ENCODE measurements at places on chromosomes 7 and 10.

DNA sequence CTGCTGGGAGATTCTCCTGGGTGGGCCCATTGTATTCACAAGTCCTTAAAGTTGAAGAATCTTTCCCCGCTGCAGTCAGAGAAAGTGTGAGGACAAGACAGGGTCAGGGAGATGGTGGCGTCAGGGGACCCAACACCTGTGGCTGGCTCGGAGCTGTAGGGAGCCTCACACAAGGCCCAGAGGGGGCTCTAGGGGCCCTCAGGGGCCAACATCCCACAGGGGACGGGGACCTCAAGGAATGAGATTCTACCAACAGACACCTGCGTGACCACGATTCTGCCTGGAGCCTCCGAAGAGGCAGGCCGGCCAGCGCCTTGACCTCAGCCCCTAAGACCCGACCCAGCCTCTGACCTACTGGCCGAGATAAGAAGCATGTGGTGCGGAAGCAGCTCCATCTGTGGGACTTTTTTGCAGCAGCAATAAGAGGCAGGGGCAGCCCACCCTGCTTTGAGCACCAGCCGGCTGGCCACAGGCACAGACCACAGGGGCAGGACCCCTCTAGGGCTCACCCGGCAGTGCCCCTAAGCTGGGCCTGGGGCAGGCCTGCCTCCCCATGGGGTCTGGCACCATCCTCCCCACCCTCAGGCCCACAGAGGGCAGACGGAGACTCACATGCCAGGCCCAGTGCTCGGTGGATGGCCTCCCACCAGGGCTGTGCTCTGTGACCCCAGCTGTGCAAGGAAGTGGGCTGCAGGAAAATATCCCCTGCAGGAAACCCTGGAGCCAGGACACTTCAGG, 13.2 kb downstream of the RASGEF1A start:
- DNase-seq, result no peak

GRCh38 chr10:33617381-33618080, 283.1 kb upstream of the NRP1 start:
- DNase-seq, result no peak

GRCh38 chr7:131040467-131040932, 287.2 kb upstream of the MKLN1 start:
- peak; percentile 86 for DNase-seq

- no peak for DNase-seq
Observed at GRCh38 chr7:138127996-138128395, 51.7 kb downstream of the AKR1D1 start.

DNA sequence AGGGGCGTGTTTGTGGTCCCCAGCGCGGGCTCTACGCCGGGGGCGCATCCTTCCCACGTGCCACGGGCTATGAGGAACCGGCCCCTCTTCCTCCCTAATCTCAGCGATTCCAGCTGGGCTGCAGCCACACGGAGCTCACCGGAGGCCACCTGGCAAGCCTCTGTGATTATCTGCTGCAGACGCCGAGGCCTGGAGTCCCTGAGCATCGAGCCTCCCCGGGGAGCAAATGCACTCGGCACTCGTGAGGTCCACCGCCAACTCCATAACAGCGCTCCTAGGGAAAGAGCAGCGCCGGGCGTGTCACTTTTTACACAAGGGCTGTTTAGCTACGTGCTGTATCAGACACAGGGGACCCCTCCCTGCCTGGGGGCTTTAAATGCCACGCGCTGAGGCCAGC, 101.2 kb downstream of the DYNC2I1 start:
- DNase-seq, result no peak

- no peak for DNase-seq
Observed at GRCh38 chr10:78442836-78443550, 409.3 kb downstream of the RPS24 start.

- DNase-seq, result no peak
Observed at GRCh38 chr10:121288864-121289661, 309.2 kb downstream of the FGFR2 start.

DNA sequence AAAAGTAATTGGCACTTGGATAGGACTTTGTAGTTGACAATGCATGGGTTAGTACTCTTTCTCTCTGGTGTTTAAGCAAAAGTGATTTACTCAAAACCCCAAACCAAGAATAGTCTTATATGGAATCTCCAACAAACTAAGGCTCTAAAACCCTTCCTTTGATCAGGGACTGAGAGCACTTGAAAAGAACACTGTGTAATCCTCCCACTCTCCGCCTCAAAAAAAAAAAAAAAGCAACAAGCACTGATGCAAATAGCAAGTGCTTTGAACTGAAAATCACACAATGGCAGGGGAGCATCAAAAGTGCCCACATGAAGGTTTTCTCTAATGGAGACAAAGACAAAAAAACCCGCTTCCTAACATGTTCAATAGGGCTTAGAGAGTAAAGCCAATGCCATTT, 467.9 kb upstream of the AUTS2 start:
- no peak for DNase-seq

- peak; percentile 3 for DNase-seq
Observed at GRCh38 chr10:115761166-115761565, 511.8 kb downstream of the GFRA1 start.

DNA sequence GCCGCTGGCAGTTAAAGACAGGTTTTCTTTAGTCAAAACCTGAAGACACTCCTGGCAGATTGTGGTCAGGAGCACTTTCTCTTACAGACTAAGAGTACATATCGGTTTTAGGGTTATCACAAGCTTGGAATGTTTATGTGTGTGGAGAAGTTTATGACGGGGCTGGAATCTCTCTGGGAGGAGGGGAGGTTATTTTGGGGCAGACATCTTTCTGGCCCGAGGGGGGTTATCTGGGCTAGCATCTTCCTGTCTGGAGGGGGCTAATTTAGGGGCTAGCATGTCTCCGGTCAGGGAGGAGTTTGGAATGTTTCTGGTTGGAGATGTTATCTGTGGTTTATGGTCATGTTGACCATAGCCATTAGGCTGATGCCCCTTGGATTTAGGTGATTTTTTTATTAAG, 141.2 kb upstream of the KIF5B start:
- DNase-seq, result no peak

DNA sequence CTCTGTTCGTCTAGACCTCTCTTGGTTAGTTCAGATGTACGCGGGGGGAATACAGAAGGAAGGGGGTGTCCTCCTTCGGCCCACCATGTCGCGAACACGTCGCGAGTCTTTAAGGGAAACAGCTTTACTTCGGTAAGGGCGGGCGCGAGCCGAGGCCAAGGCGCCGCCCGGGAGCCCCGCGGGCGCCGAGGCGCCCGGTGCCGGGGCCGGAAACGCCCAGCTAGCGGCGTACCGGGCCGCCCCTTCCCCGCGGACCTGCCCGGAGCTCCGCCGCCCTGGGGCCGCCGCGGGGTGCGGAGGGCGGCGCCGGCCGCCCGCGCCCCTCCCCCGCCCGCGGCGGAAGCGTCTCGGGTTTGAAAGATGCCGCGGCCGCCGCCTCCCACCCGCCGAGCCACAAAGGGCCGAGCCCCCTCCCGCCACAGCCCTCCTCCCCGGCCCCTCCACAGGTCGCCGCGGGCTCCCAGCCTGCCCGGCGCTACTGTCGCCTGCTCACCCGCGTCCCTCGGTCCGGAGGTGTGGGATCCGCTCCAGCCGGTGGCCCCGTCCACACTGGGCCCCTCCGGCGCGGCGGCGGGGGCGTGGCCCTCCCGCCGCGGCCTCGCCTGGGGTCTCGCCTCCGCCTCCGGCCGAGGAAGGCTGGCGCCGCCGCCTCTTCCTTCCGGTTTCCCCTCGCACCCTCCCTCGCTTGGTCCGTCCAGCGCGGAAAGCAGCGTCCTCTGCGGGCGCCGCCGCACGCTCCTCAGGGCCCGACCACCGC, at the start of gene KBTBD2:
Gene KBTBD2, minus strand, starts transcription at position 718 of the 757 bp plus-strand sequence. CDS start 12,156 bp downstream, outside the sequence.
- peak; percentile 92 for DNase-seq

- no peak for DNase-seq
Observed at GRCh38 chr10:110680273-110681020, 36.3 kb downstream of the RBM20 start.

GRCh38 chr10:133187091-133187905, 27.3 kb downstream of the KNDC1 start:
- DNase-seq, result no peak

DNA sequence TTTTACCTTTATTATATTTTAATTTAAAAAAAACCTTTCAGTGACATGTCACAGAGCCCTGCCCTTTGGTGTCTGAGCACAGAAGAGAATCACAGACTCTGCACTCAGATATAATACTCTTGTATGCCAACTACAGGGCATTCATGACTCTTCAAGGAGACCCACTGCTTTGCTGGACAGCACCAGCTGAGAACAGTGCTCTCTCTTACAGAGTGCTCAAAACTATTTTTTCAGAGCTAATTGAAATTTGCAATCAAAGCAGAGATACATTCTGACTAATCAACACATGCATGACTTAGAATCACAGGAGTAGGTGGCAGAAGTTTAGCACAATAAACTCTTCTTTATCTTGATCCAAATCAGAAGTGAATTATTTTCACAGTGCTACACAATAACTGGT, 99.1 kb downstream of the OSBPL3 start:
- DNase-seq, result no peak

GRCh38 chr10:90969947-90970673, 49.2 kb upstream of the ANKRD1 start:
- DNase-seq, result peak; percentile 15

DNA sequence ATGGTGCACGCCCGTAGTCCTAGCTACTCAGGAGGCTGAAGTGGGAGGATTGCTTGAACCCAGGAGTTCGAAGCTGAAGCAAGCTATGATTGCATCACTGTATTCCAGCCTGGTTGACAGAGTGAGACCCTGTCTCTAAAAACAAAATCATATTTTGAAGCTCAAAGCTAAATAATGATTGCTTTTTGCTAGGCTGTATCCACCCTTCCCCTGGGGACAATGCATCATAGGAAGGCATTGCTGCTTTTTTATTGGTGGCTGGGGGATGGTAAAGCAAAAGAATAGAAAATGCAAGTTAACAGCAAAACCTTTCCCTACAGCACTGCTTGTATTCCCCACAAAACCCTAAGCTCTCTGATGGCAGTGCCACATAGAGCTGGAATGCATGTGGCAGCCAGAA, 107.5 kb upstream of the WAC start:
- DNase-seq, result no peak

DNA sequence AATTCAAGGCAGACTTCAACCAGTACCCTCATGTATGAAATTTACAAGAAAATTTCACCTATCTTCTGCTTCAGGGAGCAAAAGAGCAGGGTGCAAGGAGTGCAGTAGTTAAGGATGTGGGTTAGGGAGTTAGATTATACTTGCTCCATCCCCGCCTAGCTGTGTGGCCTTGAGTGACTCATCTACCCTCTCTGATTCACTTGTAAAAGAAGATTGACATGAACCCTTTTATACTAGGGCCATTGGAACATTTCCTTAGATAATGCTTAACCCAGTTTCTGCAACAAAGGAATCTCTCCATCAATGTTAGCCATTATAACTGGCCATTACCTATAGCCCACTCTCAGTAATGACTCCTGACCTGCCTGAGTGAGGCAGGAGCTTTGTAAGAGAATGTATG, 10.2 kb upstream of the HSPA12A start:
- DNase-seq, result no peak

GRCh38 chr7:37225285-37225969, 223.2 kb downstream of the ELMO1 start:
- DNase-seq, result peak; percentile 17

DNA sequence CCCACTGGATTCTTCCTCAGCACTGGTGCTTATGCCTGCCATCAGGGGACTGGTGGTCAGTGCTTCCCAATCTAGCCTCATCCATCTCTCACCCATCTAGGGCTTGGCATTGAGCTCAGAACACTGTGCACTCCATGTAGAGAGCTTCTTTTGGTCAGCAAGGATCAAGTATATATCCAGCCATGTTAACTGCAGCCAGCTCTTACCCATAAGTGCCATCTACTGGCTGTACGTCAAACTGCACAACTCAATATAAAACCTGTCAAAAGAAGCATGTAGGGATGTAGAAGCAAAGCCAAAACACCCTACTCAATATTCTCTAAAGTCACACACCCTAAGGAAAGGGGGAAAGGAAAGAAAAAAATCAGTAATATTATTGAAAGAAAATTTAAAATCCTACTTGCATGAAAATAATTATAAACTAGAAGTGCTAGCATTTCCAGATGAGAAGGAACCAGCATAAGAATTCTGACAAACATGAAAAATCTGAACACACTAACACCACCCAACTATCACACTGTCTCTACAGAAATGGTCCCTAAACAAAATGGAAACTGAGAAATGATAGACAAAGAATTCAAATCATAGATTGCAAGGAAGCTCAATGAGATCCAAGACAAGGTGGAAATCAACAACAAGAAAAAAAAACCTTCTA, 531.1 kb upstream of the STEAP1 start:
- DNase-seq, result peak; percentile 58

- DNase-seq, result no peak
Observed at GRCh38 chr10:126014309-126014708, 117.9 kb downstream of the FANK1 start.

- DNase-seq, result no peak
Observed at GRCh38 chr10:50582766-50583762, 40.7 kb downstream of the SGMS1 start.

DNA sequence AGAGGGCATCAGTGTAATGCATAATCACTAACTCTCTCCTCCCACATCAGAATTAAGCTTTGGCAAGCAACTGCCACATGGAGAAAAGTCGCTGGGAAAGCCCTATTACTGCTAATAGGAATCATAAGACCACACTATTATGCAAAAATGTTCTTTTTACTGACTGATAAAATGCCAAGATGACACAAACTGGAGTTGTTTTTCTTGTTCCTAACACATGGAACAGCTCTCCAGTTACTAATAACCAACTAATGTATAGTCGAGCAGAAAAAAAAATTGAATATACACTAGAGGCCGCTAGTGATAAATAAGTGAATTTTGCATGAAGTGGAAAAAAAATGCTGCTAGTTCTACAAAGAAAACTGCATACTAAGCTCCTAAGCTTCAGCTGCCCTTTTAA, 165.6 kb downstream of the TPK1 start:
- DNase-seq, result peak; percentile 40

GRCh38 chr10:80590585-80591125, 53.0 kb downstream of the SH2D4B start:
- DNase-seq, result no peak

DNA sequence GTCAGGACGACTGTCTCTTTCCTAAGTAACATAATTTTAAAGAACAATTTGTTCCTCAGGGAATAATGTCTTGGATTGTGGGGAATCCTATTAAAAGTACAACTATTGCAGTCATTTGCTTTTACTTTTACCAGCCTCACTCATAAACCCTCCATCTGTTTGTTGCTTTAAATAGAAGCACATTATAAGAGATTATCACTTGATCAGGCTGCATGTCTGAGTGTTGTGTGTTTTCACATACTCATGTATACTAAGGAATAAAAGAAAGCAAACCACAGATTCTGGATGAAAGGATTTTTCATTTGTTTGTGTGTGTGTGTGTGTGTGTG, 1077.8 kb downstream of the KCNMA1 start:
- DNase-seq, result no peak

- DNase-seq, result no peak
Observed at GRCh38 chr7:16915405-16915804, 33.6 kb upstream of the AGR3 start.

DNA sequence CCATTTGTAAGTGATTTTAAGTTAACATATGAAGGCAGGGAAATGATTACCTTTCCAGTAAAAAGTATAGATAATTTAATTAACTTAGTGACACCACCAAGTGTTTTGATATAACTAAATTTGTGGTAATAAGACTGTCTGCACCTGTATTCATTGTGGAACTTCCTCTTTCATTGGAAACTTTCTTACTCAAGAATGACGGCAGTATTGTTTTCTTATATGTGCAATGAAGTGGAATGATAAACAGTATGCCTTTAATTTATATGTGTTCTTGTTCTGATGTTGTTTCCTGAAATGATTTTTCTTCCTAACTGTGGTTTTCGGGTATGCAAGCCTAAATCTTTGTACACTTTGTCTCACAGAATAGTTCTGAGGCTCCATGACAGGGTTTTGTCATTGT, 46.4 kb downstream of the CASD1 start:
- DNase-seq, result no peak

- peak; percentile 16 for DNase-seq
Observed at GRCh38 chr7:12403287-12404181, at the start of gene VWDE. Gene VWDE (minus strand): TSS chr7:12403865. CDS start chr7:12403716, 149 bp downstream.
